ENCODE measurements at places on chromosomes 3 and 15. TPM values are rescaled to one million over a fixed set of nuclear protein-coding genes. Genes with fewer than 3 reads are reported as not detected.
A peak's percentile ranks its signal among the peaks of the same experiment; 100 is the strongest.

Gene SPTSSB
- total RNA-seq: not detected

Gene PGBD4
- total RNA-seq: 1.9 TPM

Gene FBXW12
- not detected for total RNA-seq

Gene ITIH1
- total RNA-seq: not detected

DNA sequence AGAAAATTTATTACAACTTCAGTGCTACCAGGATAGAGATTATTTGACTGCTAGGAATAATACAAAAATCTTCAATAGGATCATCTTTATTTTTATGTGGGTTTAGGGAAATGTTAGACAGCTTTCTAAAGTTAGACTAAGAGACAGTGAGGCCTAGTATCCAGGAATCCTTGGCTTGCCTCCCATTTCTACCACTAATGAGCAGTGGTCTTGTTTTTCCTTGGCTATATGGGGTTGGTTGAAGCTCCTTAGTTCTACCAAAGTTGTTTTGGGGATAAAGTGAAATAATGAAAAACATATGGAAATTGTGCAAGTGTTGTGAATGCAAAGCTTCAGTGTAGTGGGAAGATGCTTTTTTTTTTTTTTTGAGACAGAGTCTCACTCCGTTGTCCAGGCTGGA lies 16.8 kb downstream of the AP4E1 start:
- no peak for DNase-seq
- H3K4me3 ChIP-seq: no peak overlapping the region
- no peak overlapping the region for H3K27ac ChIP-seq
- H3K4me1 ChIP-seq: no peaks in the 10 kb centered on the region
- no peaks in the 10 kb centered on the region for H3K27me3 ChIP-seq

GRCh38 chr15:31974855-31975829 lies 55.2 kb upstream of the CHRNA7 start:
- H3K36me3 ChIP-seq: no peaks in the 10 kb centered on the region
- H3K4me3 ChIP-seq: peak overlapping the region; percentile 17
- DNase-seq: no peak
- no peaks in the 10 kb centered on the region for H3K27me3 ChIP-seq

DNA sequence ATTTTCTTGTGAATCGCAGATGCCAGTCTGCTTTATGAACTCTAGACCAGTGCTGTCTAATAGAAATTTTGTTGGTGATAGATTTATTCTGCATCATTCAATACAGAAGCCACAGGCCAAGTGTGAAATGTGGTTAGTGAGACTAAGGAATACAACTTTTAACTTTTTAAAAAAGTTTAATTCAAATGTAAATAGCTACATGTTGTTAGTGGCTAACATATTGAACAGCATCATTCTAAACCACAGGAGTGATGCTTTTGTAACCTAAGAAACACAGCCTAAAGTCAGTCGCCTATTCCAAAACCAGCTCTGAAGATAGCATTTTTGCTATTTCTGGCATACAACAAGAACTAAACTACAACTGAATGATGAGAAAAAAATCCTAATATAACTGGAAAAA lies 164.8 kb upstream of the CBLB start:
- no peaks in the 10 kb centered on the region for H3K27me3 ChIP-seq
- H3K4me1 ChIP-seq: no peaks in the 10 kb centered on the region
- no peak overlapping the region for H3K4me3 ChIP-seq
- H3K27ac ChIP-seq: no peak overlapping the region
- DNase-seq: no peak
- no peaks in the 10 kb centered on the region for H3K36me3 ChIP-seq

GRCh38 chr15:69400850-69401249 lies 13.3 kb upstream of the KIF23 start:
- no peak overlapping the region for H3K27ac ChIP-seq
- DNase-seq: no peak
- H3K36me3 ChIP-seq: no peaks in the 10 kb centered on the region
- no peaks in the 10 kb centered on the region for H3K4me1 ChIP-seq

- H3K4me1 ChIP-seq: no peaks in the 10 kb centered on the region
- H3K36me3 ChIP-seq: no peaks in the 10 kb centered on the region
- DNase-seq: no peak
- H3K4me3 ChIP-seq: no peak overlapping the region
- no peaks in the 10 kb centered on the region for H3K27me3 ChIP-seq
- no peak overlapping the region for H3K27ac ChIP-seq
Measured at GRCh38 chr3:132573797-132574211, 23.3 kb upstream of the ACKR4 start.

- no peak overlapping the region for H3K4me3 ChIP-seq
- DNase-seq: no peak
- no peaks in the 10 kb centered on the region for H3K27me3 ChIP-seq
- no peaks in the 10 kb centered on the region for H3K36me3 ChIP-seq
Measured at GRCh38 chr3:154139996-154140436, 18.8 kb downstream of the ARHGEF26 start.

DNA sequence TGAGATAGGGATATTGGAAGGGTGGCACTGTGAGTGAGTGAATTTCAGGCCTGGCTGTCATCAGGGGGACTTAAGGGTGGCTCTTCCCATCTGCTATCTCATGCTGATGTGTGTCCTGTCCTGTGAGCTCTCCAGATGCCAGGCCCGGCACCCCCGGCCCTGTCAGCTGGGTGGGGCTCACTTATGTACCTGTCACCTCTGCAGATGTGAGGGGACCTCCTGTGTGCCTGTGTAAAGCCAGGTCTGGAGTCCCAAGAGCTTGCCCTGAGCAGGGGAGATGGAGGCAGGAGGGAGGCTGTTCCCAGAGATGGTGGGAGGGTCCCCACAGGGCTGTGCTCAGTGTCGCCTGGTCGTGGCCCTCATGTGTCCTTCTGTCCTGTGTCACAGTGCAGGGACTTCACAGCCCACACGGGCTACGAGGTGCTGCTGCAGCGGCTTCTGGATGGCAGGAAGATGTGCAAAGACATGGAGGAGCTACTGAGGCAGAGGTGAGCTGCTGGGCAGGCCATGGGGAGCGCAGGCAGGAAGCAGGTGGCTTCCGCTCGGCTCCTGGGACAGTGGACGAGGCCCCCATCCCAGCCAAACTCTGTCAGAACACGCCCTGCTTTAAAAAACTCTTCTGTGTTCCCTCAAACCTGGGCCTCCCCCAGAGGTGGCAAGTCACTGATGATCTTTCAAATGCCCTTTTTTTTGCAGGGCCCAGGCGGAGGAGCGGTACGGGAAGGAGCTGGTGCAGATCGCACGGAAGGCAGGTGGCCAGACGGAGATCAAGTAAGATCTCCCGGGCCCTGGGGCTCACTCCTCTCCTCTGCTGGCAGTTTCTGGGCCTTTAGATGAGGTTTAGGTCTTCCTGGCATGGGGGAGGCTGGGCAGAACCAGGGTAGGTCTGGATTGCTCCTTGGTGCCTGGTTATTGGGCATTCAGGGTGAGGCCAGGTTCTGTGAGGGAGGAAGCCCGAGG lies 23.1 kb downstream of the PSTPIP1 start:
- H3K4me3 ChIP-seq: no peak overlapping the region
- H3K27ac ChIP-seq: no peak overlapping the region
- DNase-seq: peak; percentile 7

DNA sequence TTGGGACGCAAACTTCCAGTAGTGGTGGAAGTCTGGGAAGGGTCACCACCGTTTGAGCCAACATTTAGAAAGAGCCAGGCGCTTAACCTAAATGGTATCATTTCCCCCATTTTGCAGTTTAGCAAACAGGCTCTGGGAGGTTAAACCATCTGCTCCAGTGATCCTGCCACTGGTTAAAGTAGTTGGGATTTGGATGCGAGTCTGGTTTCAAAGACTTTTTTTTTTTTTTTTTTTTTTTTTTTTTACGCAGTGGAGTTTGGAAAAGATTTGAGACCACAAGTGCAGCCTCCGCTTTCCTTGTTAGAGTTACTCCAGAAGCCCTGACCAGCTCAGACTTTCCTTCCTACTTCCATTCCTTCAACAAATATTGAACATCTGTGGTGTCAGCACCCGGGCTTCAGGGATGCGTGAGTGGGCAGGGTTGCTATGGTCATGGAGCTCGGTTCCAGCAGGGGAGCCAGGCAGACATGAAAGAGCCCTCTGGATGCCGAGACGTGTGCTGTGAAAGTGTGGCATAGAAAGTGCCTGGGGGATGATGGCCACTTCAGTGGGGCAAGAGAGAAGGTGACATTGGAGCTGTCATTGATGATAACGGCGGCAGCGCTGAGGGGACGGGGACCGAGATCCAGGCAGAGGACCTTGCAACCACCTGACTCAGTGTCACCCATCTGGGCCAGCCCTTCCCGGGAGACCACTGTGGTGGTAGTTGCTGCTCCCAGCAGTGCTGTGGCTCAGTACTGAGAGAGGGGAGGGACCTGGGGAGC lies 1.1 kb upstream of the RNU6-1 start:
- no peak for DNase-seq
- H3K4me3 ChIP-seq: peak overlapping the region; percentile 98
- H3K27me3 ChIP-seq: no peaks in the 10 kb centered on the region
- H3K27ac ChIP-seq: peak overlapping the region; percentile 99
- no peaks in the 10 kb centered on the region for H3K36me3 ChIP-seq

- no peak overlapping the region for H3K4me3 ChIP-seq
- H3K4me1 ChIP-seq: no peaks in the 10 kb centered on the region
- DNase-seq: no peak
- no peaks in the 10 kb centered on the region for H3K36me3 ChIP-seq
Measured at GRCh38 chr3:140842984-140843649, 98.5 kb upstream of the SLC25A36 start.

DNA sequence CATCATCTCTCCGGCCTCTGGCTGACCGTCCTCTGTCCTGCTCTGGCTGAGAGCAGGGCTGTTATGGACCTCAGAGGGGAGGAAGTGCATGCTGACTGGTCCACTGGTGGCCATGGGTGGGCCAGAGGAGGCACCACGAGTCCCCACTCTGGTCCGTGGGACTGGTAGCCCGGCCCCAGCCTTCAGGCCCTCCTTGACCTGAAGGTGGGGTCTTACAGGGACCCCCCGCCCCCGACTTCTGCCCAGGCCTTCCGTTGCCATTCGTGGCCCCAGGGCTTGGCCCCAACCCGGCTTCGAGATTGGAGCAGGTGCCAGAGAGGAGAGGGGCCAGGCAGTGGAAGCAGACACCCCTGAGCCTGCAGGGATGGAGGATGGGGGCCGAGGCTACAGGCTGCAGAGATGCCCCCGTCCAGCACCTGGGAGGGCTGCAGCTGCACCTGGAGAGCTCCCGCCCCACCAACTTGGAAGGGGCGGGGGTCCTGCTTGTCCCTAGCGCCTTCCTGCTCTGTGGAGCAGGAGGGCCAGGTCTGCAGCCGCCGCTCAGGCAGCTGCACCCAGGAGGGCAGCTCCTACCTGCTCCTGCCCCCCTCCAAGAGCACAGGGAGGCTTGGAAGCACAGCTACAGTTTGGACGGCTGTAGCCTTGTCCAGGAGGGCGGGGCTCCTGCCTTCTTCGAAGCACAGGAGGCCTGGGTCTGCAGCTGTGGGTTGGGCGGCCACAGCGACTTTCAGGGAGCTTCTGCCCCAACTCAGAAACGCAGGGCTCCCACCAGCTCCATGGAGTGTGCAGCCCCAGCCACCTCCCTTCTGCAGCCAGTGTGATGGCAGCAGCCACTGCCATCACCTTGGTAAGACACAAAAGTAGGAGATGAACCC lies 142.5 kb downstream of the KLF13 start:
- DNase-seq: no peak
- H3K4me3 ChIP-seq: no peak overlapping the region
- H3K4me1 ChIP-seq: no peaks in the 10 kb centered on the region

- H3K36me3 ChIP-seq: no peaks in the 10 kb centered on the region
- DNase-seq: no peak
- no peaks in the 10 kb centered on the region for H3K27me3 ChIP-seq
- H3K4me3 ChIP-seq: no peak overlapping the region
Measured at GRCh38 chr3:14914779-14915117, 32.6 kb upstream of the NR2C2 start.

- H3K36me3 ChIP-seq: no peaks in the 10 kb centered on the region
- DNase-seq: no peak
- no peaks in the 10 kb centered on the region for H3K4me1 ChIP-seq
- no peaks in the 10 kb centered on the region for H3K27me3 ChIP-seq
- no peak overlapping the region for H3K27ac ChIP-seq
Measured at GRCh38 chr15:55532944-55533343, 24.9 kb upstream of the DNAAF4 start.

DNA sequence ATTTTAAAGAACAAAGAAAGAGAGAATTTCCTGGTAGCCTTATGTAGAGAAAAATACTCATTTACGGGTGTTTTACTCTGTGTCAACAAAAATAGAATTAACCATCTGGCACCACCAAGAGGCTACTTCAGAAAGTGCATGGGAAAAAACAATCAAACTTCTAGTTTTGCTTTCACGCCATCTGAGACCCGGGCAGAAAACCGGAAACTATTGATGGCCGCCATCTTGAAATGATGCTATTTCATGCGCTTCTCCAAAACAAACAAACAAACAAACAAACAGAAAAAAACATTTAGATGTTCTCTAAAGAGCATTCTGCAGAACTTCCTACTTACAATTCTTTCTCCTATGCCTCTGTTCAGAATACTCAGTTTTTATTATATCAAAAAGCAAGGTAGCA lies 49.4 kb upstream of the SYNPR start:
- no peaks in the 10 kb centered on the region for H3K4me1 ChIP-seq
- no peak overlapping the region for H3K4me3 ChIP-seq
- H3K36me3 ChIP-seq: no peaks in the 10 kb centered on the region
- no peak overlapping the region for H3K27ac ChIP-seq
- no peak for DNase-seq

DNA sequence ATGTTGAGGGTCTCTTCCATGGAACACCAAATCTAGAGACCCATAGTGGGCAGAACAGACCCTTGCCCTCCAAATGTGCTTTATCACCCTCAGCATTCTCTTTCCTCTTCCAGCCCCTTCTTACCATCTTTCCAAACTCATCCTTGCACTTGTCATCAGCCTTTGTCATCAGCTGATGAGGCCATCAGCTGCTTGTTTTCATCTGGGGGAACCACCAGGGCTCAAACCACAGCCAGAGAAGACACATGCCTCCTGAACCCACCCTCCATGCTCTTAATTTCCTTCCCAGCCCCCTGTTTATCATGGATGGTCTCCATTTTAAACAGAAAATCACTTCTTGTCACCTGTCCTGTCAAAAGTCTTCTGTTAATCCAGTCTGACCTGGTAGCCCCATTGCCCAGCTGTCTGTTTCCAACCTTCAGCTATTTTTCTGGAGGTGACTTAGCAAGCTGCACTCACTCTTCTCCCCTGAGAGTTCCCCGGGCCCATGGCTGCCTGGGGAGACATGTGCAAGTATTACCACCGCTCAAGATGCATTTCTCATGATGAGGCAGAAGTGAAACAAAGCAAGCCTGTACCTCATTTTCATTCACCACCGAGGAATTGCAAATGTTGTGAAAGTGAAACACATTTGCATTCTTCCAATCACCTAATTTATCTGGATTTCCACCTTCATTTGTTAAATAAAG lies 14.7 kb upstream of the SYNM start:
- DNase-seq: no peak

DNA sequence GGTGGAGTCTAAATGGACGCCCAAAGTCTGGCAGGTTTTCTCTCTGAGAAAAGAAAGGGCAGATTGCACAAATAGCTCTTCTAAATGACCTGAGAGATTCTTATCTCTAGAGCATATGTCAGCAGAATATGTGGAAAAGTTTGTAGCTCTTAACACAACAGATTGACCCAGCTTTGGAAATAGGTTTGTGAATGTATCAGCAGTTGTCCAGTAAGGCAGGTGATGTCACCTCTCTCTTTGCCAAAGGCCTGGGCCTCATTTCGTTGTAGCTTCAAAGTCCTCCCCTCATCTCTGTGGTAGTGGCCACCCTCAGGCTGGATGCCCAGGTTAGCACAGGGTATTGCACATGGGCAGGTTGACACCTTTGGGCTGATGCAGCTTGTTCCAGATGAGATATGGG lies 36.0 kb downstream of the PDIA5 start:
- H3K4me3 ChIP-seq: no peak overlapping the region
- H3K36me3 ChIP-seq: no peaks in the 10 kb centered on the region
- H3K4me1 ChIP-seq: peaks cover 4% of the 10 kb centered on the region
- H3K27me3 ChIP-seq: no peaks in the 10 kb centered on the region
- H3K27ac ChIP-seq: no peak overlapping the region
